ENCODE measurements at places on chromosomes 12 and 14. TPM values are rescaled to one million over a fixed set of nuclear protein-coding genes. Genes with fewer than 3 reads are reported as not detected.
A peak's percentile ranks its signal among the peaks of the same experiment; 100 is the strongest.

- DNase-seq: no peak
Observed at GRCh38 chr14:79064214-79064613, 894.0 kb downstream of the NRXN3 start.

DNA sequence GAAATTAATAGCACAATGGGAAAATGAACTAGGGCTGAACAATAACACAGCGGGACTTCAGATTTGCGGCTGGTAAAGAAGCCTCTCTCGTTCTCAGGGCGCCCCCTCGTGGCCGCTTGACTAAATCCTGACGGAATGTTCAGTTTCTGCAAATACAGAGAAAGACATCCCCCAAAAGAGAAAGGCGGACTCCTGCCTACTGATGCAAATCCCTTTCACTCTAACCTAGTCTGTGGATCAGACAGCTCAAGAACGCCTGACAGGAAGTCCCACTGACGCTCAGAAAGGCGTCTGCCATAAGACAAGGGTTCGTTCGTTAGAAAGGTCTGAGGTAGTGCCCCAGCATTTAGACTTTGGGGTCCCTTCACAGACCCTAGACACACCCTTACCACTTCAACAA, 2.5 kb downstream of the NUAK1 start:
- DNase-seq: peak; percentile 70

DNA sequence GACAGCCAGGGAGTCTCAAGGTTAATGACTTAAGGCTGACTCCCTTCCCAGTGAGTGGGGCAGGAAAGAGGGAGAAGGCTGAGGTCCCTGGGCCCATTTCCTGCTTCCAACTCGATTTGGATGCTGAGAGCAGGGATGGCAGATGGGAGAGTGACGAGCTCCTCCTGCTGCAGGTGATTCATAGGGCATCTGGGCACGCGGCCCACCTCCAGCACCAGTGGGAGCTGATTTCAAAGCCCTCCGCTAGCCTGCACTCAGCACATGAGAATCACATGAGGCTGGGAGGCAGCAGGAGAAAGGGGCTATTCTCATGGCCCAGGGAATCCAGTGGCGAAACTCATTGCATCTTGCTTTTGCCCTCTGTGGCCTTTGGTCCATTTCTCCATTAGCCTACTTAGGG, 90.8 kb downstream of the SSPN start:
- DNase-seq: peak; percentile 33

- DNase-seq: no peak
Observed at GRCh38 chr14:74685056-74685455, 27.8 kb downstream of the AREL1 start.

- DNase-seq: no peak
Observed at GRCh38 chr12:87967871-87968270, 61.3 kb downstream of the C12orf50 start.

GRCh38 chr14:81455390-81455789, 55.3 kb upstream of the STON2 start:
- DNase-seq: no peak

DNA sequence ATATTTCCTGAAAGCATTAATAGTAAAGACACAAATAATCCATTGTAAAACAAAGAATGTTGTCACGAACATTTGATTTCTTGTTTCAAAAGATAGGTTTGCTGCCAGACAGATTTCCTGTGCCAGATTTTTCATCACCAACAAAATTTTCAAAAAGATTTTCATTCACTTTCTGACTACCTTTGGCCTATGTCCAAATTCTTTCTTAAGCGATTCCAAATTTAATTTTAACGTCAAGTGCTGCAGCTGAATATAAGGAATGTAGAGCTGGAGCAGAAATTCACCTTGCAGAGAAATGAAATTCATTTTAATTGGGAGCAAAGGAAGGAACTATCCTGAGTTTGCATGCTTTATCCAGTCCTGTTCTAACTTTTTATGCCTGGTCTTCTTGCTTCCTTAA, 277.4 kb downstream of the CCER1 start:
- DNase-seq: no peak

DNA sequence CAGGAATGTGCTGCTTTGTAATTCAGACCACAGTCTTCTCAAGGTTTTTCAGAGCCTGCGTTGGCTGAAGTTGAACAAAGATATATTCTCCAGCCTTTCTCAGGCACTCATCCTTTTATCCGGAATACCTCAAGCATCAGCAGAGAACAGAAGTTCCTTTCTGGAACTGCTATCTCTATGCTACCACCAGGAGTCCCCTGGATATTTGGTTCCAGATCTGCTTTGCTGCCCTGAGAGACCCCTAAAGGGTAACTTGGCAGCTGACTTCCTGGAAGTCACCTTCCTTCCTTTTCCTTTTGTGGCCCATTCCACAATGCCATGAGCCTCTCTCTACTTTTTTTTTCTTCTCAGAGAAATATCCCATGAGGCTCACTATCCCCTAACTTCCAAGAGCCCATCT, 188.2 kb downstream of the PLCZ1 start:
- no peak for DNase-seq

- DNase-seq: no peak
Observed at GRCh38 chr12:47913081-47913480, 8.3 kb upstream of the VDR start.

GRCh38 chr12:88417531-88417930, 162.7 kb downstream of the KITLG start:
- no peak for DNase-seq

GRCh38 chr14:74407801-74408154, 18.2 kb downstream of the SYNDIG1L start:
- no peak for DNase-seq

DNA sequence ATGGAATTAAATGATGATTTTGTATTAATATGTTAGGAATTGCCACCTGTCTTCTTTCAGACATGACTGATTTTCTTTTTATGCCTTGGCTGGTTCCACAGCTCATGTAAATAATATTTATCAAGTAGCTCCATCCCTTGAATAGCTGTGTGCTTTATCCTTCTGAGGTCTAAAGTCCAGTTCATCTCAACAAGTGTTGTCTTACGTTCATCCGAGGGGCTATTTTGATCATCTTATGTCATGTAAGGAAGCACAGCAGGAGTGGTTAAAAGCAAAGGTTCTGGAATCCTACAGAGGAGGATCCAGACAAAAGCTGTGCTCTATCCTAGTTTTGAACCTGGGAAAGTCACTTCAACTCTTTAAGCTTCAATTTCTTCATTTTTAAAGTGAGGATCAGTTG, 123.7 kb upstream of the ATP2B1 start:
- DNase-seq: no peak

DNA sequence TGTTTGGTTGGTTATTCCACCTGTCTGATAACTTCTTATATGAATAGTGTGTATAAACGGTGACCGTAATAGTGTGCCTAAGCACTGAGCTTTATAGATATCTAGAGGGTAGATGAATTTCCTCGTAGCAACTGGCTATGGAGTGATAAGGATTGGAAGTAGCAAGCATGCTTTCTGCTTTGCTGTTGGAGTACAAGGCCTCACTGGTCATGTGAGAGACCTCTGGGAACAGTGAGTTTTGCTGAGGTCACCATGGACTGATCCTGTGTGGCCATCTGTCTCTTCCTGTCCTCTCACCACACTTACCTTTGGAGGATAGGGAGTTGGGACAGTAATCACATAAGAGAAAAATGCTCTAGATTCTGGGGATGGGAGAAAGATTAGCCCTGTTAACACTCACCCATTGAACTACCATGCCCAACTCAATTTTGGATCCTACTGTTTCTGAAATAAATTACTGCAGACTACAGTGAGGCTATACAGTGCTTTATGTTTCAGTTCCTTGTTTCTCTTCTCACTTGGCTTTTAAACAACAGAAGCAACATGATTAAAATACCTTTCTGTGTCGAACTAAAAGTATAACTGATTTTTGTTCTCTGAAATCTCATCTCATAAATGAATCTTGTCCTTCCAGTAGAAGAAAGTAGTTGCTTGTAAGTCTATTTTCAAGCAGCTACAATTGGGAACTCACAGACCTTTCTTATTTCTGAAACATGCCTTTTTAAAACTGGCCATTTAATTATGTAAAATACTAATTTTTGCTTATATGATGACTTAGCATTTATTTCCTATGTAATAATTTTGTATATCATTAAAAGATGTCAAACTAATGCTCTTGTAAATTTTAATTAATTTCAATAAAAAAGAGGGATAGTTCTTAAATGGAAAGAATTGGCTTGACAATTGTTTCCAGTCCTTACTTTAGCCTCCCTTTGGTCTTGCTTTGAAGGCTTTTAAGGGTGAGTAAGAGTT, 8.3 kb downstream of the TMX1 start:
- no peak for DNase-seq

Gene PYGL
- 0.63 TPM for total RNA-seq

Gene KLRF1
- total RNA-seq: 1.8 TPM

Gene HCAR2
- not detected for total RNA-seq

Gene ABCD2
- total RNA-seq: not detected

Gene DICER1
- total RNA-seq: 10.1 TPM

Measured in MG63 (cell line).